ENCODE measurements at places on chromosomes 4 and X.

GRCh38 chrX:25005034-25005381 lies 10.8 kb downstream of the ARX start:
- no peak for DNase-seq

GRCh38 chr4:127783026-127783769 lies 1.1 kb downstream of the HSPA4L start:
- peak; percentile 28 for DNase-seq

DNA sequence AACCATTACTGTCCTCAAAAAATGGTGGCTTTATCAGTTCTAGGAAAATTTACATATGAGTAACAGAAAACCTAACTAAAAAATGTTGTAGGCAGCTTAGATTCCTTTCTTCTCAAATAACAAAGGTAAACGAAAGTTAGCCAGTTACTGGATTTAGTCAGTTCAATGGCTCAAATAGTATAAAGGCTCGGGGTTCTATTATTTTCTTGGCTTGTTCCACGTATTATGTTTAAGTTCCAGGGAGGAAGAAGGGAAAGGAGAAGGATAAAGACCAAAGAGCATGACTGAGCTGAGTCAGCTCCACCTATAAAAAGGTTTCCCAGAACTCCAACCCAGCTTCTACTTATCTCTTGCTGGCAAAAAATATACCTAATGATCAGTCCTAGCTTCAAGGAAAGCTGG lies 41.0 kb upstream of the MAB21L2 start:
- no peak for DNase-seq

DNA sequence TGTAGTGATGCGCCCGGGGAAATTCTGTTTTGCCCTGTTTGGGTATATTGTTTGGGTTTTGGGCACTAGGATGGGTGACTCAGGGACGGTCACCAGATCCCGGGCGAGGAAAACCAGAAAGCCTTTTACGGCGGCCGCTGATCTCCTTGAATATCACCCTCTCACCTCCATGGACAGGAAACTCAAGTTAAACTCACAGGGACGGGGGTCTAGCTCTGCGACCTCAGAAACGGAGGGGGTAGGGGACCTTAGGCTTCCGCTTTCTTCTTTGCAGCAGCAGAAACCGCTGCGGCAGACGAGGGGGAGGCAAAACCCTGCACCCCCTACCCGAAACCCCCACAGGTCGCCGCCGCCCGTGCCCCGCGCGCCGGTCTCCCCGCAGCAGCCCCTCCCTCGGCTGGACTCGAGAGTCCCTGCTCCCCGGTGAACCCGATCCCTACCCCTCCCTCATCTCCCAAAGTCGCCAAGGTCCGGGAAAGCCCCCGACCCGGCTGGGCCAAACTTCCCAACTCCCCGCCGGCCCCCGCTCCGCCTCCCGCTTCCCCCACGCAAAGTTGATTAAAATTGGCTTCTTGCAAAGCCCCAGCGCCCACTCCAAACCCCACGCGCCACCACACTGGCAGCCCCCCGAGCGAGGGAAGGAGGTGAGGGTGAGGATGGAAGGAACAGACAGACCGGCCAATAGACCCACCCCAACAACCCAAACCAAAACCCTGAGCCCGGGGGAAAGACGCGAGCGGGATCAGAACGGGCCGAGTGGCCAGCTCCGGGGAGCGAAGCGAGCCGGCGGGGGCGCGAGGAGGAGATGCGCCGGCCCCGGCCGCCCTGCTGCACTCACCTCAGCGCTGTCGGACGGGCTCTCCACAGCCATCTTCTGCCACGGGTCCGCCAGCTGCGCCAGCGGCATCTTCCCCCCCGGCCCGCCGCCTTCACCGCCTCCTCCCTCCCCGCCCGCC lies 705 bp downstream of the RPS6KA3 start:
- peak; percentile 10 for DNase-seq

- DNase-seq = peak; percentile 3
These were observed 2127.3 kb downstream of the PCDH7 start for GRCh38 chr4:32847461-32847860.

DNA sequence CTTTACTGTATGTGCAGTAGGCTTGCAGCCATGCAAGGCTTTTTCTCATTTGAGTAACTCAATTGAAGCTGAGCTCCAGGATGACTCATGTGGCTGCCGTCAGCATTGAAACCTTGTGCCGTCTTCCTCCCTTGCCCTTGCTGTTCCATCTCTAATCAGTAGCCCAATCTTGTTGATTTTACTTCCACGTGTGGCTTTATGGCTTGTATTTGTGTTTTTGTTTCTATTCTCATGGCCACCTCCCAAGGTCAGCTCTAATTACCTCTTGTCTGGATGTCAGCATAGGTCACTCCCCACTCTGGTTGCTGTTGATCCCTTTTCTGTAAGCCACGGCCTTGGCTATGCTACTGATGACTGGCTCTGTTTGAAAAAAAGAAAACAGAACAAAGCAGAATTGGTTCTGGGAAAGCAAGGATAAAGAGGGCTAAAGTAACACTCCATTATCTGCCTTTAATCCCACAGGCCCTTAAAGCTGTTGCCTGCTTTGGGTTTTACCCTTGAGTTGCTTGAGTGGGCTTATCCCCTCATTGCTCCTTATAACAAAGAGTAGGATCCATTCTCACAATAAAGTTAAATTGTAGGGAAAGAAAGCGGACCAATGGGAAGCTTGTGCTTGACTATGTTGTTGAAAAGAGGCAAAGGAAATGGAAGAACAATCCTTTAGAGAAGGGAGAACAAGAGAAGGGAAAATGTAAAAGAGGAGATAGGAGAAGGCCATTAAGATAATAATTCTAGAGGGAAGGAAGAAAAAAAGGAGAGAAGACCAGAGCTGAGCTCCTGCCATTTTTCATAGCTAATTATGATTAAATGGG lies 173.9 kb upstream of the PGRMC2 start:
- DNase-seq = peak; percentile 89
